ENCODE measurements at places on chromosomes 12 and 14.

DNA sequence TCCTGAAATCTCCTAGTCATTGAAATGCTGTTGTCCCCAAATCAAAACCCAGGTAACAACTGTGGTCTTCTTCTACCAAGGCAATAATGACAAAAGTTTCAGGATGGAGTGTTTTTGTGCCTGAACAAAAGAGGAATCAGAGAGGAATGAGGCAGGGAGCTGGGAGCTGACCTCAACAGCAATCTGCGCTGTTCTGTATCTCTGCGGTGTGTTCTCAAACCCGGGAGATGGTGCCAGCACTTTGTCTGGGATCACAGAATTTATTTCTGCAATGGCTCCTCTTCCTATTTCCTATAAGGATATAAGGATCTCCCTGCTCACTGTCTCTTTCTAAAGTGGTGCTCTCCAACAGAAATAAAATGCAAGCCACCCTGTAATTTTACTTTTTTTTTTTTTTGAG is 449 bp upstream of the GLT8D2 start:
- no peak for DNase-seq

GRCh38 chr12:104520242-104520900 is 63.6 kb downstream of the CHST11 start:
- DNase-seq, result no peak

DNA sequence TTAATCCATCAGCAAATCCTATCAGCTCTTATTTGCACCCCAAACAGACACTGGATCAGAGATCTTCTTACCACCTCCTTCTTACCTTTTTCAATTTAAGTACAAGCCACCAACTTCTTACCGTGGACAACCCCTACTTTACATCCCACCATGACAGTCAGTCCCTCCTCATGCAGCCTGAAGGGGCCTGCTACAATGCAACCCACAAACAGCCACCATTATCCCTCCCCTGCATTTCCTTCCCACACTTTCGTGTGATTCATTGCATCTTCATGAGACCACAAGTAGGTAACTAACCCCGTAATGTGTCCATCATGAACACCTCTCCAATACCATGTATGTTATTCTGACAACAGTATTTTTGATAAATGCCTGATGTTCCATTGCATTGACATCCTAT is 108.6 kb downstream of the BCL11B start:
- DNase-seq, result no peak

DNA sequence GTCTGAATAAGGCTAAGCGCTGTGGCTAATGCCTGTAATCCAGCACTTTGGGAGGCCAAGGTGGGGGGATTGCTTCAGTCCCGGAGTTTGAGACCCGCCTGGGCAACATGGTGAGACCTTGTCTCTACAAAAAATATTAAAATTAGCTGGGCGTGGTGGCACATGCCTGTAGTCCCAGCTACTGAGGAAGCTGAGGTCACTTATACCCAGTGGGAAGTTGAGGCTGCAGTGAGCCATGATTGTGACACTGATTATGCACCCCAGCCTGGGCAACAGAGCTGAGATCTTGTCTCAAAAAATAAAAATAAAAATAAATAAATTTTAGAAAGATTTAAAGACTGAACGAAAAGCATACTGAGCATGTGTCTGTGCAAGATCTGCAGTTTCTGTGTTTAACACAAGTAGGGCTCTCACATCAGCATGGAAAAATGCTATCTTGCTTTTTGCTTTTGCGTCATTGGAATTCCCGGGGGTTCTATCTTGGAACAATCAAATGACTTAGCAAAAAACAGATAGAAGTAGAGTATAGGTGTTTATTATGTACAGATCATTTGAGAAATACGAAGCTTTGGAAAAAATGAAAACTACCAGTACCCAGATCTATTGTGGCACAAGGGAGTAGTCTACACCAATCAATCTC is 161.9 kb downstream of the CAPZA3 start:
- DNase-seq, result no peak

DNA sequence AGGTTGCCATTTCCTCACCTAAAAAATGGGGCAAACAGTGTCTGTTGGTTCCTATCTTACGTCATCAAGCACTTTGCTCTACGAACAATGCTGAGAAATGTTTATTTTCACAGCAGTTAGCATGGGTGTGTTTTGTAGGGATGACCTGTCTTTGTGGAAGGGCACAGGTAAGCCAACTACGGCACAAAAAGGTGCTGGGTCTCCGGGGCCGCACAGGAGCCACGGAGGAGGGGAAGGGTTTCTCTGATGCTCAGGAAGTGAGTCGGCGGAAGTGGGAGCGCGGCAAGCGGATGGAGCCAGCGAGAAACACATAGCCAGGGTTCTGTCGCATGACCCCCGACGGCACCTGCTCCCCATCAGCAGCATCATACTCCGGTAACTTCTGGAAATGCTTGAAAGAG is 65.6 kb upstream of the TCL1B start:
- DNase-seq, result peak; percentile 80

- DNase-seq, result no peak
Measured at GRCh38 chr14:93976477-93977057, at the start of gene ASB2. ASB2 (minus strand) TSS chr14:93976570; CDS start chr14:93964539, 12,031 bp downstream.

DNA sequence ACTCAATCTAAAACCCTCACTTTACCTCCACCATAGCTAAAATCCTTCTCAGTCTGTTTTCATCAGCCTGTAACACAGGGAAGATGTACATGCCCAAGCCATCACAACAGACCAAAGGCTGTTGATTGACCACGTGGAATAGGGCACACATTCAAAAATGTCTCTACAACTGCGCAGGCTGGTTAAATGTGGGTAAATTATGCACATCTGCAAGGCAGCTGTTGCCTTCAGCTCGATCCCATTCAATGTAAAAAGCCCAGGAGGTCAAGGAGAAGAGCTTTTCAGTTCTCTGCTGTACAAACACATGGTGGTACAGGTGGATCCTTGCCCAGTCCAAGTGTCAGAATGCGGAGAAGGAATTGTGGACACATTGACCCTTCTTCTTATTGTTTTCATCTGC is 354.0 kb downstream of the FLRT2 start:
- no peak for DNase-seq

DNA sequence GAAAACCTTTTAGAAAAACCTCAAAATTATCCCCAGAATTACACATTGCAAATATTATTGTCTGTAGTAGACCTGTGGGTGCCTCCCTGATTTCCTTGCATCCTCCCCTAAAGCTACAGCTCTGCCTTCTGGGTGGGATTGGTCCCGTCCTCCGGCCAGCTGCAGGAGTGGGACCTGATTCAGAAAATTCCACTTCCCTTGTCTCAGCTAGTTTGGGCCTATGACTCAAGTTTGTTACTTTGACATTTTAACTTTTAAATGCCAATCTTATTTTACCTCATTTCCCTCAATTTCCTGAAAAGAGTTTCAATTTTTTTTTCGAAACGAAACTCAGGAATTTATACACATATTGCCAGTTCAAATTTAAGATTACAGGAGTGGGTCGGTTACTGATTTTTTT is 13.2 kb upstream of the SLC41A2 start:
- no peak for DNase-seq

GRCh38 chr14:36507847-36508417 is 12.1 kb downstream of the NKX2-1 start:
- DNase-seq, result no peak

- peak; percentile 58 for DNase-seq
Measured at GRCh38 chr14:77498984-77499527, 440 bp upstream of the ISM2 start.

DNA sequence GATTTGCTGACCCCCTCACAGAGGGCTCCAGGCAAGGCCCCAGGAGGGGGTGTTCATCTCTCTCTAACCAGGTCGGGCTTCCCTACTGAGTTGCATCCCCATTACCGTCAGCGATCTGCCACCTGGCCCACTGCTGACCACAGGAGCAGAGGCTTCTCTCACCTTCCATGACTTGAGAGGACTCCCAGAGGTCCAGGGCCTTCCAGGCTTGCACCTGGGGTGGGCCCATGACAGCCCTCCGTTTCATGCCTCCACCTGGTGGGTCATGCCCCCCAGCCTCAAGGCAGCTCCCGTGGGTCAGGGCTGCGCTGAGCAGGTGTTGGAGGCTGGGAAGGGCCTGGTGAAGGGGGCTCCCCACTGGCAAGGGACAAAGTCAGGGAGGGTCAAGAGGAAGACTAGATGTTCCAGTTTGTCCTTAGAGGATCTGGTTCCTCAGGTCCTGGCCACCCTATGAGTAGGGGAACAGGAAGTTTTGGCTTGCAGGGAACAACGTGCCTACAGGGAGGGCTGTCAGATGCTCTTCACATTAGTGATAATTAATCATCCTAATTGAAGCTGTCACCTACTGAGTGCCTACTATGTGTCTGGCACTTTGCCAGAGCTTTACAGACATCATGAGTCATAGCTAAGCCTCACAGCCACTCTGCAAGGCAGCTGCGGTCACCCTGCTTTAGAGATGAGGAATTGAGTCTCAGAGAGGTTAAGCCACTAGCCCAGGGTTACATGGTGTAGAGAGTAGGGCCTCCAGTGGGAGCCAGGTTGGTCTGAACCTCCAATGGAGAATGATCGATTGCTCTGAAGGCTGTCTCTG is 13.8 kb downstream of the NFKBIA start:
- peak; percentile 10 for DNase-seq

DNA sequence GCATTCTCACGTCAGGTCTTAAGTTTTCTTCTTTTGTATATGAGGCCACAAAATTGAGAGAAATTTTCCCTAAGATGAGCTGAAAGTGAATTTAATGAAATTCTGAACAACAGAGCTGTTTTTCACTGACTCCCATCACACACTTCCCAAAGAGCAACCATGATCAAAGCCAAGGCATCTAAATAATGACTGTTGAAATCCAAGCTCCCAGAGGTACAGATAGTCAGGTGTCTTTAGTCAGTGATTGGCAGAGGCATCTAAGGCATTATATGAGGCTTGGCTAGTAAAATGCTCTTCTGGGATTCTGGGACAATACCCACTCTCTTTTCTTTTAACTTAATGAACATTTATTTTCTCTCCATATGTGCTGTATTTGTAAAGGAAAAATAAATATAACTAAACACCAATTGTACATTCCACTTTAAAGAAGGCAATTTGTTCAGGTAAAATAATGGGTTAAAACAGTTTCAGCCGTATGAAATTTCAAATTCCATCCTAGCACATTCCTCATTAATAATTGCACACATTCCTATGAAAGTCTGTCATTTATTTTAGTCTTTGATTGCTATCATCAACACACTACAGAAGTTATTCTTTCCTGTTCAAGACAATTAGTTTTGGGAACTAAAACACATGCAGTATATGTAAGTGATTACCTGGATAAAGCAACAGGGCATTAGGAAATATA is 871 bp upstream of the SSTR1 start:
- no peak for DNase-seq

DNA sequence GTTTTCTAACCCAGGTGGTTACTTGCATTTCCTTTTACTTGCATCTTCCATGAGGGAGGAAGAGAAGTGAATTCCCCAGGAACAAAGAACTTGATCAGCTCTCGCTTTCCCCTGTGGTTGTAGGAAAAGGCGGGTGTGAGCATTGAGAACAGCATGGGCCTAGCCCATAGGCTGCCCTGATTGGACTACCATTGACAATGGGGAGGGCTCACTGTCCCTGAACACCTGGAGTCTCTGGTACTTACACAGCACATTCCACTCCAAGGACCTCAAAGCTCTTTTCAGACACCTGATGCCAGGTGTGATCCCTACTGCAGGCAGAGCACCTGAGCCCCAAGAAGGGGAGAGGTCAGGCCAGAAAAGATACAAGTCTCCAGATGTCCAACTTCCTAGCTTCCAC is 25.0 kb downstream of the MAX start:
- no peak for DNase-seq

- no peak for DNase-seq
Measured at GRCh38 chr12:52584156-52584682, 10.6 kb upstream of the KRT74 start.

DNA sequence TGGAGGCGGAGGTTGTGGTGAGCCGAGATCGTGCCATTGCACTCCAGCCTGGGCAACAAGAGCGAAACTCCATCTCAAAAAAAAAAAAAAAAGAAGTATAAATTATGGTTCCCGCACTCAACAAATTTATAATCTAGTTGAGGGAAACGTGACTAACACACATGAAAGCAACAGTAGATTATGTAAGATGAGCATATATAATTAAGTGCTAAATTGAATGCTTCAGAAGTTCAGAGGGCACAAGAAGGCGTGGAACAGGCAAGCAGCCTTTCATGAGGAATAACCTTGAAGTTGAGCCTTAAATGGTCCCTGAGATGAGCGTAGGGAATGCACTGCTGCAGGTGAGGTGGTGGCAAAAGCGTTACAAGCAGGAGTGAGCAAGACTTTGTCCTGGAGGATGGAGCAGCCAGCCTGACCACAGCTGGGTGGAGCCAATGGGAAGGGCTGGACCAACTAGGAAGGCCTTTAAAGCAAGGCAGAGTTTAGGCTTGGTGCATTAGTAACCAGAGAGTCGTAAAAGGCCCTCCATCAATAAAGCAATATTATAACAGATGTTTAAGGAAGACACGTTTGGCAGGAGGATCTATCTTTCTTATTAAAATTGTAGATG is 30.6 kb upstream of the TUBA1A start:
- no peak for DNase-seq

GRCh38 chr12:76152181-76152807 is 67.8 kb upstream of the NAP1L1 start:
- no peak for DNase-seq

DNA sequence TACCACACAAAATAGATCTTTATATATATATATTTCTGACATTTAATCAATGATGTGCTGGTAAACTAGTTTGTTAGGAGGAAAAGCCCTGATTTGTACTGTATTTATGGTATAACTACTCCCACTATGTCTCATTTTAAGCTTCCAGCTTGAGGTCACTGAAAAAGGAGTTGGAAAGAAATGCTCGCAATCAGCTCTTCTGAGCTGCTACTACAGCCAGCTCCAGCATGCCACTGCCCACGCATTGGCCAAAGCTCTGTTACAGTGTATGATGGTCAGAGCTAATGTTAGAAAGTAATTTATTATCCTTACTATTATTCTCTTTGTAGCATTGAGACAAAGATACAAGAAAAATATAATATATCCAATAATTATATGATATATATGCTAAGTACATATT is 55.0 kb upstream of the PCED1B start:
- no peak for DNase-seq

DNA sequence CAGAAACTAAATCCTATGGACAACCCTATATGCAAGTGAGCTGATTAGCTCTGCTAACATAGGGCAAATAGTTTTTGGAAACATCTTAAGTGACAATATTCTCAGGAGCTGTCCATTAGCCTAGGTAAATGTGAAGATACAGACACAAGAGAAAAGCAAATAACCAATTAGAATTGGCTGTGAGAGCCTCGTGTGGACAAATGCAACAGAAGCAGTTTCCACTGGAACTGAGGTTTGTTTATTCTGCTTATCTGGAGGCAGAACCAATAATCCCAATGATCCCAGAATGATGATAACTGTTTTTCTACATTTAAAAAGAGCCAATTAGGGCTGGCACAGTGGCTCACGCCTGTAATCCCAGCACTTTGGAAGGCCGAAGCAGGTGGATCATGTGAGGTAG is 43.2 kb upstream of the YAF2 start:
- peak; percentile 72 for DNase-seq

- no peak for DNase-seq
Measured at GRCh38 chr14:105076296-105076804, 11.1 kb upstream of the GPR132 start.
